Right ventricle myocardium superior (tissue), 1 donor: ENCODE measurements at places on chromosomes 13 and 19.

DNA sequence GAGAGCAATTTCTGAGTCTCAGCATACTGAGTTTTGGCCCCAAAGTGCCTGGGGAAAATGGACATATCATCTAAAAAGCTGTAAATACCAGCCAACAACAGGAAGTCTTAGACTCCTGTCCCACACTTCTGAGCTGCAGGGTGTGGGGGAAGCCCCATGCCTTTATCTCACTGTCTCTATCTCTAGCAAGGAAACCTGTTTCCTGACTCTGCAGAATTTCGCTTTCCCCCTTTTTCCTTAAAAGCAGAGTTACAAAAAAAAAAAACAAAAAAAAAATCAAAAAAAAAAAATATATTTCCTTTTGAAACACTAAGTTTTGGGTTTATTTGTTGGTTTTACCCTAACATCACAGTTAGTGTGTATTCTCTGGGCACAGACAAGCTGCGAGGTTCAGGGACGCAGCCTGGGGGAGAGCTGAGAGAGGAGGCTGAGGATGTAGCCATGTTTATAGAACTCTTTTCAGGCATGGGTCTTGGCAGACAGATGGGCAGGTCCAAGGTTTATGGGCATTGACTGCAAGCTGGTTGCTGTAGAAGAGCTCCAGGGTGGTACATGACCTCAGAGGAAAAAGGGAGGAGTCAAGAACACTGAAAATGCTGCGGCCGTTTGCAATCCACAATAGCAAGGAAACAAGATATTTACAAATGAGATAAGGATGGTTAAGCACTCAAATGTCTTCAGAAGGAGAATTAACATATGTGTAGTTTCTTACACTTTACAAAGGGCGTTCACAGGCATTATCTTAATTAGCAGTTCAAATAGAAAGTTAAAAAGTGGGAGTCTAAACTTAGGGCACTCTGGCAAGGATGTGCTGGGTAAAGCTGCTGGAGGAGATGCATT is 4.9 kb downstream of the MBNL2 start:
- DNase-seq: no peak

DNA sequence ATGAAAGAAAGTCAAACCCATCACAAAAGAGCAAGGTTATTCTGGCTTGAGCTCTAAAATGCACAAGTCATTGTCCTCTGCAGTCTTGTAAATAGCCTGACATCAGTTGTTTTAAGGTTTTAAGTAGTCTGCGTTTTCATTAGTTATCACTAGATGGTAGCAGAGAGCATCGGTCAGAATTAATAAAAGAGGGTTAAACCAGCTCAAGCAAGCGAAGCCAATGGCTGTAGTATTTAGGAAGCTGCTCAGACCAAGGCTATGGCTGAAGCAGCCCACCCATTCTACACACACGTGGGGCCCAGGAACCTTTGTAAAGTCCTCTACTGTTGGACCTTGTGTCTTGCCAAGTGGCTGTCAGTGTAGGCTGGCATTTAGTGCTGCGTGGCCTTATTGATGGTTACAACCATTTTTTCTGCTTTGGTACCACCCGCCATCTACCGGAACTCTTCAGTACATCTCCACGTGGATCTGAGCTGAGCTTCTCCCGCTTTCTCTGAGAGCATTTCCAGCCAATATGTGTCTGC is 13.3 kb upstream of the ZNF57 start:
- DNase-seq: no peak

- DNase-seq: no peak
Measured at GRCh38 chr19:13748169-13748828, 16.0 kb upstream of the MRI1 start.

DNA sequence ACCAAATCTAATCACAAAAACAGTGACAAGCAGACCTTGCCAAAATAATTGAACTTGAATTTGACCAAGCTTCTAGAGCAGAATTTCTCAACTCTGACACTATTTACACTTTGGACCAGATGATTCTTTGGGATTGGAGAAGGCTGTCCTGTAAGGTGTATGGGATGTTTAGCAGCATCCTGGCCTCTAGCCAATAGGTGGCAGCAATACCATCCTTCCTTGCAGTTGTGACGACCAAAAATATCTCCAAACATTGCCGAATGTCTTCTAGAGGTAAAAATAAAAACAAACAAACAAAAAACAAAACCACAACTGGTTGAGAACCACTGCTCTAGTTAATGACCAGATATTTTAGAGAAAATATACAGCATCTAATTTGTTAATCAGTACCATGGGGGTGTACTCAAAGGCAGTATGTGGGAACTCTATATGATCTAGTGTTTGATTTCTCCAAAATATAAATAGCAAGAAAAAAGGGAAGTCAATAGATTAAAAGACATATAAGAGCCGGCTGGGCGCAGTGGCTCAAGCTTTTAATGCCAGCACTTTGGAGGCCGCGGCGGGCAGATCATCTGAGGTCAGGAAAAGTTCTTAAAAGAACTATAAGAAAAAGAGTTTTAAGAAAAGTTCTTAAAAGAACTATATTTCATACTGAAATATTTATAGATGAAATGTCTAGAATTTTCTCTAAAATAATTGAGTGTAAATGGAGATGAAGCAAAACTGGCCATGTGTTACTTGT is 60.9 kb upstream of the ZNF527 start:
- DNase-seq: no peak

- DNase-seq: no peak
Measured at GRCh38 chr19:3413796-3414327, 47.5 kb downstream of the NFIC start.

DNA sequence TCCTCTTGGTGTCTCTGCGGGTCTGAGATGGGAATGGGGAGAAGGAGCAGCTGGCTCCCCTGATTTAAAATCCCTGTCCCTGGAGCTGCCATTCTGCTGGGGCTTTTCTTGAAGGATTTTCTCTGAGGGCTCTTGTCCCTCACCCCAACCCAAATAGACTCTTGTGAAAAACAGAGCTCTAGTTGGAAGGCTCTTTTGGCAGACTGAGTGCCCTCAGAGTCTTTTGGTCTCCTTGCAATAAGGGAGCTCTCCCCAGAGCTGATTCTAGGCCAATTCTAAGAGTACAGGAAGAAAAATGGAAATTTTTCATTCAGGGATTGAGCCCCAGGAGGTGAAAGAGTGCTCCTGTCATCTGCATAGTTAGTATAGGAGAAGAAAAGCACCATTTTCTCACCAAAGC is 238.3 kb downstream of the COG6 start:
- DNase-seq: no peak

DNA sequence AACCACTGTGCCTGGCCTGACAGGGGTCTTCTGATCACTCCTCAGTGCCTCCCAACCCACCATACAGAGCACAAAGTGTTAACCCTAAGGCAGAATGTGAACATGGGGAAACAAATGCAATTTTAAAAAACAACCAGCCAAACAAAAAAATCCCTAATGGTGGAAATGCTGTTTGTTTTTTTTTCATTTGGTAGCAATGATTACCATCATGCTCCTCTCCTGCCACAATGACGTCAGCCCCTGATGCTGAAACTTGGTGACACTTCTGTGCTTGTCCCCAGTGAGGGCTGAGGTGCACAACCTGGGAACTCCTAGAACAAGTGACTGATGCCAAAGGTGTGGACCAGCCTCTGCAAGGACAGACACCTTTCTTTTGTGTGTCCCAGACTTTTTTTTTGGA is 4.0 kb upstream of the TSPAN16 start:
- no peak for DNase-seq

DNA sequence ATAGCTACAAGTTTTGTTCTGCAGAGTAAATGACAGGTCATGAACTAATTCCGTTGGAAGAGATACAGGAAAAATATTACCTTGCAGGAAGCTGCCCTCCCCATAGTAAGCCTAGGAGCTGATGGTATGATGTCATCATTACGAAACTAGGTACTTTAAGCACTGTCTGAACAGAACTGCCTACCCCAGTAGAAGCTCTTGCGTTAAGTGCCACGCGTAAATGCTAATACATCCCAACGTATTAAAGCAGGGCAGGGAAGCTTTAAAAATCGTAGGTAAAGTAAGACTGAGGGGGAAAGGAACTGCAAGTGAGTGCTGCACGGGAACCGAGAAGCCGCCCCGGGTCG is 572 bp downstream of the UGGT2 start:
- no peak for DNase-seq

GRCh38 chr13:38417727-38418126 is 68.1 kb downstream of the UFM1 start:
- no peak for DNase-seq

GRCh38 chr19:55535173-55535964 is 1.6 kb downstream of the SBK2 start:
- no peak for DNase-seq

- no peak for DNase-seq
Measured at GRCh38 chr13:100460266-100460665, 128.3 kb downstream of the GGACT start.

GRCh38 chr13:28299916-28300315 is 161.6 kb downstream of the PAN3 start:
- DNase-seq: no peak

GRCh38 chr19:58020129-58020528 is 13.7 kb upstream of the ZSCAN1 start:
- no peak for DNase-seq

DNA sequence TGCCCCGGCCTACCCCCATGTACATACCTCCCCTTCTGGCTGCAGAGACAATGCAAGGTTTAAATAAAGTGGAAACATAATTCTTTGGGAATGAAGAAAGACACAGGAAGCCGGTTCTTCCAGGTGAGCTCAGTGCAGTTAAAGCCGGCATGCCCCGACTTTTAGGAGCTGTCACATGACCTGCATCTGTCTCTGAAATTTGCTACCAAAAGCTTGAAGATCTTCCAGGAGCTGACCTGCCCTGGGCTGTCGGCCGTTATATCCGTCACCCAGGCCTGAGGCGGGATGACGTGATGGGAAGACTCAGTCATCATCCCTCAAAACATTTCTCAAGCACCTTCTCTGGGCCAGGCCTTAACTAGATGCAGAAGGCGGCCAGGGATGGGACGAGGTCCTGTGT is 10.3 kb downstream of the RAB8A start:
- DNase-seq: no peak

DNA sequence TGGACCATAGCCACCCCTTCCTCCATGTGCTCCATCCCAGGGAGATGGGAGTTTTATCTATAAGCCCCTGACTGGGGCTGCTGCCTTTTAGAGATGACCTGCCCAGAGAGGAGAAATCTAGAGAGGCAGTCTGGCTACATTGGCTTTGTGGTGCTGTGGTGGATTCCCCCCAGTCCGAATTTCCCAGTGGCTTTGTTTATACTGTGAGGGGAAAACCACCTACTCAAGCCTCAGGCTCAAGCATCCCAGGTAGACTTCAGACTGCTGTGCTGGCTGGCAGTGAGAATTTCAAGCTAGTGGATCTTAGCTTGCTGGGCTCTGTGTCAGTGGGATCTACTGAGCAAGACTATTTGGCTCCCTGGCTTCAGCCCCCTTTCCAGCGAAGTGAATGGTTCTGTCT is 1195.7 kb upstream of the PCDH20 start:
- no peak for DNase-seq

DNA sequence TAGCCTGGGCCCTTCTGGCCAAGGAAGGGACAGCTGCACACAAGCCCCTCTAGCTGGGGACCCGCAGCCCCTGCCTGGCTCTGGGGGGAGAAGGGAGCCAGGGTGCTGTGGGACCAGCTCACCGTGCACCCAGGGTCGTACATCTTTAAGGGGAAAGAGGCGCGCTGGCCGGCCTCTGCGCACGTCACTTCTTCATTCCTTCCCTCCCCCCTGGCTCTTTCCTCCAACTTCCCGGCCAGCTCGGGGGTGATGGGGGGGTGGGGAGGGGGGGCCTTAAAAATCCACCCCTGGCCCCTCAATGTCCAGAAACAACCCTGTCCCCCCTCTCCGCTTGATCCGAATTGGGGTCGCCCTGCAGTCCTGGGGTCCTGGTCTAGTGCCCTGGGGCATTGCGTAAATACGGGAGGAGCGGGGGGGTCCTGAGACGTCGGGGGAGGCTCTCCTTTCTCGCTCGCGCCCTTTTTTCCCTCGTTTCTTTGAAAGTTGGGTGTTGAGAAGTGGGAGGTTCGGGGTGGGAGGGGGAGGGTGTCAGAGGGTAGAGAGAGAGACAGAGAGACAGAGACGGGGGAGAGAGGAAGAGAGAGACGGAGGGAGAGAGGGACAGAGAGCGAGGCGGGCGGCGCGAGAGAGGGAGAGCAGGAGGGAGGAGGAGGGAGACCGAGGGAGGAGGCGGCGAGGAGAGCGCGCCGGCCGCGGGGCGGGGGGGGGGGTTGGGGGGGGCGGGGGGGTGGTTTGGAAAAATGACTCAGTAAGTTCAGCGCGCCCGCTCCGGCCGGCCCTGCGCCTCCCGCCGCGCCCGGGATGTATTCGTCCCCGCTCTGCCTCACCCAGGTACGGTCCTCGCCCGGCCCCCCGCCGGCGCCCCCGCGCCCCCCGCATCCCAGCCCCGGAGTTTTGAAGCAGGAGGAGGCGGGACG is at the start of gene NFIC:
NFIC (plus strand) TSS at position 748 of the 917 bp plus-strand sequence; CDS start at position 802, 54 bp downstream.
- peak; percentile 88 for DNase-seq
